ENCODE measurements at places on chromosomes 7 and 10.

- no peak for DNase-seq
Observed at GRCh38 chr7:24727154-24728120, 29.8 kb downstream of the GSDME start.

- DNase-seq = no peak
Observed at GRCh38 chr10:24255115-24255880, 46.4 kb downstream of the KIAA1217 start.

DNA sequence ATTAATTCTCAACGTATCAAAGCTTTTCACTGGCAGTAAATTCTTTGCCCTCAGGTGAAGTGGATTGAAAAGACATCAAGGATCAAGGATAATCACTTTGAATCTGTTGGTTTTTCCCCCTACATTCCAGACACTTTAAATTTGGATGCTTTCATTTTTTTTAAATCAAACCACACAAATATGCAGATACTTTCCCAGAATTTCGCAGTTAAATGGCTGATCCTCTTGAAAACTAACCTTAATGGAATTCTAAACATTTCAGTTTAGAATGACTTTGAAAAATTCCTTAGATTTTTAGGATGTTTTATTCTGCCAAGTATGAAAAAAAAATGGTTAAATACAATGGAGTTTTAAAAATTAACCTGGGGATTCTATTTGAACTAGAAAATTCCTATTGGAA is 325.9 kb downstream of the GFRA1 start:
- DNase-seq = no peak

DNA sequence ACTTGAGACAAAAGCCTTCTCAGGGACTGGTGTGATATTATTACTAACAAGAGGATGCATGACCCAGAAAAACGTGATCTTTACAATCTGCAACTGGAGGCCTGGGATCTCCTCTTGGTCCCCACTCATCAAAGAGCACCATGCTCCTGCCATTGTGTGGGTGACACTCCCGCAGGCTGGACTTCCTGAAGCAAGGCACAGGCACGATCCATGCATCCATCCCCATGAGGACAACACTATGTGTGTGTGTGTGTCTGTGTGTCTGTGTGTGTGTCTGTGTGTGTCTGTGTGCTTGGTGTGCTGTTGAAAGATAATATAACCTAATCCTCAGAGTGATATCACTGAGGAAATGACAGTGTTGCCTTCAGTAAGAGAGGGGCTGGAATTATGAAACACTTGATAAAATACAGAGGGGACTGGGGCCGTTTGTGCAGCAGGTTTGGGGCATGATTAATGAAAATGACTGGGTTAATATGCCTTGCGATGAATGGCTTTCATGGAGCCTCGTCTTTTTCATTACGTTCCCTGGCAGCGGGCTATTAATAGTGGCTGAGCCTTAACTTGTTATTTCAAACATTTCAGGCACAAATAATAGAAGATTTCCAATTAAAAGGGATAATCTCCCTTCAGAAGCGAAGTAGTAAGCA is 180.8 kb upstream of the TCERG1L start:
- no peak for DNase-seq

GRCh38 chr7:24885305-24885704 is 94.7 kb downstream of the OSBPL3 start:
- no peak for DNase-seq

- no peak for DNase-seq
Observed at GRCh38 chr10:129509155-129509554, 42.1 kb downstream of the MGMT start.

DNA sequence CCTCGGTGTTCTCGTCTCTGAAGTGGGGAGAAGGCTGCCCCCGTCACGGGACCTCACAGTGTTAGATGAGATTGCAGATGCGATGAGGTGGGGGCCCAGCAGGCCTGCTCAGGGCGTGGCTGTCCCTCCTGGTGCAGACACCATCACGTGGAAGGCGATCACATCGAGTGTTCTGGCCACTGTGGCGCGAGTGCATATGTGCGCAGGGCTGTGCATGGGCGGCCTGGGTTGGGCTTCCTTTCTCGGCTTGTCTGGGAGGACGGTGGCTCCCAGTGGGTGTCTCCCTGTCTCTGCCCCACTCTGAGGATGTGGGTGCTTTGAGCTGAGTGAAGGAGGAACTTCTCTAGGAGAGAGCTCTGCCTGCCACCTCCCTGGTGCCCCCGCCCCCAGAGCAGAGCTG is 83.1 kb downstream of the LHPP start:
- DNase-seq = no peak

- no peak for DNase-seq
Observed at GRCh38 chr7:69981646-69982045, 383.4 kb downstream of the AUTS2 start.

GRCh38 chr10:11724938-11725776 is 17.0 kb upstream of the ECHDC3 start:
- DNase-seq = no peak

- no peak for DNase-seq
Observed at GRCh38 chr7:107327986-107328569, 141.8 kb upstream of the GPR22 start.

GRCh38 chr10:29959586-29959985 is 99.8 kb downstream of the JCAD start:
- DNase-seq = no peak

GRCh38 chr7:93374345-93374940 is 142.3 kb downstream of the VPS50 start:
- DNase-seq = no peak

GRCh38 chr7:116591202-116592040 is 66.6 kb downstream of the CAV1 start:
- no peak for DNase-seq

GRCh38 chr7:27203365-27203953 is 3.6 kb upstream of the HOXA13 start:
- no peak for DNase-seq

DNA sequence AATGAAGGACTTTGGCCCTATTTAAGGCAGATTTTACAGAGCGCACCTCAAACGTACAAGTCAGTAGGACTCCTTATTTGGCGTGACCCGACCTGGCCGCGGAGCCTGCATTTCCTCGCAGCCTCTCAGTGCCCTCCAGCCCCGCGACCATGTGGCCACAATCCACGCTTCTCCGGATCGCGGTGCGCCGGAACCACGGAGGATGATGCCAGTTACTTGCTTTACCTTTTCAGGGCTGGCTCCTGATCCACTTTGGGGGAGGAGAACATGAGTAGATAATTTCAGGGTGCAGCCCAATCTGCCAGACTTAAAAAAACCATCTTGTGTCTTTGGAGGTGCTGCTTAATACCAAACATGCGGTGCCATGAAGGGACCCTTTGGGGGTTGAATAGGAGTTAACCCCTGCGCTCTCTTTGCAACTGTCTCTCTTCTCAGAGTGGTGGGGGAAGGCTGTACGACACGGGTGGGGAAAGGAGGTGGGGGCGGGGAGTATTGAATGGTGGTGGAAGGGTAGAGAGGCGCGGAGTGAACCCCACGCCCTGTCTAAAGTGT is 1.5 kb downstream of the FRAT1 start:
- DNase-seq = no peak

GRCh38 chr7:152103691-152104090 is 78.2 kb downstream of the GALNT11 start:
- no peak for DNase-seq

GRCh38 chr7:48755061-48755555 is 169.2 kb upstream of the CDC14C start:
- no peak for DNase-seq

DNA sequence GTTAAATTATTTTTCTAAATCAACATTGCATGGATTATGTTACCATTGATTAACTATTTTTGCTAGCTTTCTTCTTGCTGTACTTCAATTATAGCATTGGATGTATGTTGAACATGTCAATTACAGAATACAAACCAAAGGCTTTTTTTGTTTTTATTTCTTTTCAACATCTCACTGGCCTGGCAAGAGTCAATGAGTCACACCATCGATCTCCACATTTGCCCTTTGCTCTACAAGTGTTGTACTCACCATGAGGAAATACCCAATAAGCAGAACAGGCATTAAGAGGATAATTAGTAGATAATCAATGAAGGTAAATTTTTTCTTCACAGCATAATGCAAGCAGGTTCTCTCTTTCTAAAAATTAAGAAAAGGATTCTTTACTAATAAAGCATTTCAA is 23.3 kb downstream of the ANKRD22 start:
- no peak for DNase-seq

GRCh38 chr7:128106821-128107220 is 75.6 kb upstream of the LRRC4 start:
- DNase-seq = no peak

DNA sequence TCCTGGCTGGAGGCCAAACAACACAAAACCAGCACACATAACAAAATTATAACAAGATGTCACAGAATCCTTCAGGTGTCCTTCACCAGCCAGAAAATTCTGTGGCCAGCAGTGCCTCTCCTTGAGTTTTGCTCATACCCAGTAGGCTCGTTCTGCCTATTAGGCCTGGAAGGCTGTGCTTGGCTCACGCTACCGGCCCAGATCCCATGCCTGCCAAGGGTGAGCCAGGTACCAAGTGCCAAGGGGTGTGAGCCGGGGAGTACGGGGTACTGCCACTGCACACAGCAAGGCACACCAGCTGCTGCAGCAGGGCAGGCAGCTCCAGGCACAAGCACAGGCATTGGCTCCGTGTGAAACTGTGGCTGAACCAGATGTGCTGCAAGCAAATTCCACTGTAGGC is 1562.0 kb downstream of the REEP3 start:
- DNase-seq = no peak

DNA sequence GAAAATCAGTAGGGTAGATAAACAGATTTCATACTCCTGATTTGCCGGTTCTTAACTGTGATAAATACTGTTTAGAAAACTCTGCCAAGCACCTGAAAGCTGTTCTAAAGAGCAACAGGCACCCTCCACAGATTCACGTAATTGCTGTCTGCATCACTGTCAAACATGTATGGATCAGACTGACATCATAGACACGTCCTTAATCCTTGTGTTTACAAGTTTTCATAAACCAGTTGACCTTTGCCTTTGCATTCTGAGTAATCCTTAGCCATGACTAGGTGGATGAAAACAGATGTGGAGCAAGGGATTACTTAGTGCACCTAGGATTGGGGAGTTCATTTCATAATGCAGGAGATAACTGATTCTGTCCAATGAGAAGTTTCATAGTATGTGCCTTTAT is 41.6 kb downstream of the SLC39A12 start:
- DNase-seq = no peak

GRCh38 chr7:21999896-22000295 is 54.2 kb upstream of the CDCA7L start:
- DNase-seq = no peak

DNA sequence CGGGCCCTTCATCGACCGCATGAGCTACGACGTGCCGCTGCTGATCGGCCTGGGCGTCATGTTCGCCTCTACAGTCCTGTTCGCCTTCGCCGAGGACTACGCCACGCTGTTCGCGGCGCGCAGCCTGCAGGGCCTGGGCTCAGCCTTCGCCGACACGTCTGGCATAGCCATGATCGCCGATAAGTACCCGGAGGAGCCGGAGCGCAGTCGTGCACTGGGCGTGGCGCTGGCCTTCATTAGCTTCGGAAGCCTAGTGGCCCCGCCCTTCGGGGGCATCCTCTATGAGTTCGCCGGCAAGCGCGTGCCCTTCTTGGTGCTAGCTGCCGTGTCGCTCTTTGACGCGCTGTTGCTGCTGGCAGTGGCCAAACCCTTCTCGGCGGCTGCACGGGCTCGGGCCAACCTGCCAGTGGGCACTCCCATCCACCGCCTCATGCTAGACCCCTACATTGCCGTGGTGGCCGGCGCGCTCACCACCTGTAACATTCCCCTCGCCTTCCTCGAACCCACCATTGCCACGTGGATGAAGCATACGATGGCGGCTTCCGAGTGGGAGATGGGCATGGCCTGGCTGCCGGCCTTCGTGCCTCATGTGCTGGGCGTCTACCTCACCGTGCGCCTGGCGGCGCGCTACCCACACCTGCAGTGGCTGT is 1.2 kb downstream of the SLC18A3 start:
- no peak for DNase-seq

GRCh38 chr10:34298346-34298818 is 516.7 kb downstream of the PARD3 start:
- no peak for DNase-seq

DNA sequence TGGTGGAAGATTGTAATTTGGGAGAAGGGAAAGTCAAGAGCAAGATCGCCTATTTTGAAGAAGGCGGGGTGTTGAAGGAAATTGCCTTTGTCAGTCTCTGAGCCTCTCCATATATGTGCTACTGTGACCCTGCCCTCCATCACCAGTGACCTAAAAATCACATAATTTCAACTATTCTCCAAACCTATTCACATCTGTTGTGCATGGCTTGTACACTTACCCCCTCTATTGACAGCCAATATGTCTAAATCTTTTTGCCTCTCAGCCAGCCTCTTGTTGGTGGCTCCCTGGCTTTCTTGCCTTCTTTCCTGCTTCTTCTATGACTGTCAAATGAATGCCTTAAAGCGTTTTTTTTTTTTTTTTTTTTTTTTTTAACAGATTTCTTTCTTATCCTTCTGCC is 295.6 kb downstream of the AUTS2 start:
- no peak for DNase-seq

DNA sequence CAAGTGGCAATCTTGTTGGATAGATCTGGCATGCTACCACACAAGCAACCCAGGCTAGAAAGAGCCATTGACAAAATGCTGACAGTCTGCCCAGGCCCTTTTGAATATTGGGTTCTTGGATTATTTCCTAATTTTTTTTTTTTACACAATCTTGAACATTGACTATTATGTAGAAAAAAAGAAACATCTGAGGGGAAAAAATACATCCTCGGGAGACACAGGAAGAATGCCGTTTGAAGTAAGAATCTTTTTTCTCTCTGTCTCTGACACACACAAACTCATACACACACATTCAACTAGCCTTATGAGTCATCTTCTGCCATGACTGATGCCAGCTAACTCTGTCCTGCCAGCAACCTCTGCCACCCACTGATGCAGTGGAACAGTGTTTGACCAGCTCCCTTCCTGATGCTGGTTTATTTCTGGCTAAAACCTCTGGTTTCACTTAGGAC is 47.2 kb downstream of the SORBS1 start:
- DNase-seq = no peak

DNA sequence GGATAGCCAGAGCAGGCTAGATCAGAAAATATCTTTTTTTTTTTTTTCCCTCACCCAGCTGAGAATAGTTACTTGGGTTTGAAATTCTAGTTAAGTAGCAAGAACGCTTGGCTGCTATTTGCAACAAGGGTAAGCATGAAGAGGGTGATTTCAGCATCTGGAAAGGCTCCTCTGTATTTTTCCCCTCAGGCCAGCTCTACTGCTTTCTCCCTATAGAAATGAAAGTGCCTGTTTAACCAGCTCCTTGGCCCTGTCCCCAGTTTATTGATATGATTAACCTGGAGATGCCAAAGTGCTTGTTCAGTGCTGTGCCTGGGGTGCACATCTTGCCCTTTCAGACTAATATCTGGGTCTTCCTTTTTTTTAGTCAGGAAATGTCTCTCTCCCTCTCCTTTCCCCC is 37.1 kb downstream of the AP3M1 start:
- DNase-seq = no peak

GRCh38 chr10:69883310-69884023 is 81.8 kb downstream of the COL13A1 start:
- DNase-seq = no peak
